Tongue (tissue), 3 donors: ENCODE measurements at places on chromosomes 2 and 18. TPM values are rescaled to one million over a fixed set of nuclear protein-coding genes. Genes with fewer than 3 reads are reported as not detected.

DNA sequence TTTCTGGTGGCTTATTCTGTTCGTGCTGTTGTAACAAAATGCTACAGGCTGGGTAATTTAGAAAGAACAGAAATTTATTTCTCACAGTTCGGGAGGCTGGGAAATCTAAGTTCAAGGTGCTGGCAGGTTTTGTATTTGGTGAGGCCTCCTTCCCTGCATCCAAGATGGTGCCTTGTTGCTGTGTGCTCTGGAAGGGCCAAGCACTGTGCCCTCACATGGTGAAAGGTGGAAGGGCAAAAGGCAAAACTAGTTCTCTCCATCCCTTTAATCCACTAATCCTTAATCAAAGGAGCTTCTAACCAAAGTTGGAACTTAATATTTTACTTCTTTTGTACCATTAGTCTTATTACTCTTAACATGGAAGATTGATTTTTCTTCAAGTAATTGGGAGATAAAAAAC, 7.4 kb downstream of the MRPL19 start:
- no peak for DNase-seq

DNA sequence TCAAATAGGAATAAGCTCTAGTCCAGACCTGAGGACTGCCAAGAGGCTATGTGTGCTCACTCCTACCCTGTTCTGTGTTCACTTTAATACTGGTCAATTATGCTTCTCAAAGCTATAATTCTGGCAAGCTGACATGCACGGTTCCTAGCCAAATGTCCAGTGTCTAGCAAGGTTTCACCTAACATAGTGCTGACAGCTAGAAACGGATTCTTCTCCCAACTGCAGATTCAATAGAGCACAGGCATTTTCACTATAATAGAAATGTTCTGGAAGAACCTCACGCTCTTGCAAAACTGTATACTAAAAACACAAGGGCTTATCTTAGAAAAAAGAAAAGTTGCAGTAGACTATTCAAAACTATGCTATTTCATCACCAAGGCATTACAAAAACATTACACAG, 45.1 kb downstream of the HDAC4 start:
- peak; percentile 40 for DNase-seq

- DNase-seq: no peak
Observed at GRCh38 chr2:224657349-224657748, 58.8 kb downstream of the CCDC195 start.

- DNase-seq: no peak
Observed at GRCh38 chr2:157523270-157524247, 79.7 kb upstream of the CYTIP start.

DNA sequence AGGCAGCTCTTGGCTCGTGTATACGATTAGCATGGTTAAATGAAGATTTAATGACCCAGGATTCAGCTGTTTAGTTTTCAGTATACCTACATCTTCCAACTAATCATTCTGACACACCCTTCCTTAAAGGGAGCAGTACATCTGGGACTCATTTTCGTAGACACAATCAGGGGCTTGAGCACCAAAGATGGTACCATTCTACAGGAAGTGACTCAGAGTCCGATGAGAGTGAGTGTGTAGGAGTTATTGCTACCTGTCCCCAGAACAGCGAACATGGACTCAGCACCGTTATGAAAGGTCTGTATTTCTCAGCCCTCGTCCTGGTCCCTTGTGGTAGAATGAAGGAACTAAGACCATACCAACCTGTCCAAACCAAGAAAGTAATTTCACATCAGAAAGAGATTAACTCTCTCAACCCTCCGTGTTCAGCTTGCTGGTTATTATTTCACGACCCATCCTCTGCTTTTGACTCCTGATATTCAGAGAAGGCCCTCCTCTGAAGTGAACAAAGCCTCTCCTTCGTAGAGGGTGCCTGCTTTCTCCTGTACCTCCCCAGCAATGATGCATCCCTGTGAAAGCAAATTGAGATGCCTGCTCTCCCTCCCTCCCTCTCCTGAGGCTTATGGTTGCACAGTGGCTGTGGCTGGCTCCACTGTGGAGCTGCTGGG, 214.8 kb downstream of the MTX2 start:
- DNase-seq: no peak

VWA3B gene
- 0.10 TPM for total RNA-seq
